ENCODE measurements at places on chromosomes 5 and 9.

DNA sequence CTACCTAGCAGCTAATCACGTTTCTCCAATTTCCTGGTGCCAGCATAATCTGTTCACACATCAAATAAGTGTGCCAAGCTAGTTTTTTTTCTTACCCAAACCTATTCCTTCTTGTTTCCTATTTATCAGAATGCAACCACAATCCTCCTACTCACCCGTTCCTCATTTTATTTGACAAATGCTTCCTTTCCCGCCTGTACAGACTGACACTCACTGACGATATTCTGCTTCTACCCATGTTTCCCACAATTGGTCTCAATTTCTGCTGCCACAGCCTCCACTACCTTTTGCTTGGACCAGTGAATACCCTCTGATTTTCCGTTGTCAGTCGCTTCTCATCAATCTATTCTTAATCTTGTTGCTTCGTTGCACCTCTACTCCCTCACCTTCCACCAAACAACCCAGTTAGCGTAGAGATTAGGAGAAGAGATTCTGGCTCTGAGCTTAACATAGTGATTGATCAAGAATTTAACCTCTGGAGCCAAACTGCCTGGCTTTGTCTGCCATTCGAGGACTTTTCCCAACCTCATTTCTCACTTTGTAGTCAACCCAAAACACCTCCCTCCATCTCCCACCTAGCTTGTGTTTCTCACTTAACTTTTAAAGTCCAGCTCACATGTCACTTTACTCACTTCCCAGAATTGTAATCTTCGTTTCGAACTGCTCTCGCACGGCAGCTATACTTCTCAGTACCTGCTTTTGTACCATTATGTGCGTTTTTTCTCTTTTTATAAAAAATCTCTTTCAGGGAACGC lies 729 bp upstream of the TMEM38B start:
- DNase-seq: no peak

GRCh38 chr5:138636398-138636944 lies 61.3 kb upstream of the HSPA9 start:
- DNase-seq: no peak

DNA sequence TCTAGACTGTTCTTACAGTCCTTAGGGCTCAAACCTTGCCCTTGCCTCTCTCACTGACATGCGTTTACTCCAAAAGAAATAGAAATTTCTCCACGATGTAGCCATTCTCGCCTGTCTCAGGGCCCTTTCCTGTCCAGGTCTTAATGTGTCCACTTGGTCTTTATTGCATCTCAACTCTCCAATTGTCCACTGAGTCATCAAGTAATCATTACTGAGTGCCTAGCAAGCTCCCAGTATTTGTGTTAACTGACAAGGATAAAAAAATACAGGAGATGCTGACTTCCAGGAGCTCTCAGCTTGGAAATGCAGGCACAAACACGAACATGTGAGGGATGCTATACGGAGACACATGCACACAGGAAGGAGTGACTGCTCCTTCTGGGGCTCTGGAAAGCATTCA lies 147.3 kb downstream of the ARSB start:
- DNase-seq: no peak

- DNase-seq: no peak
Measured at GRCh38 chr9:79719021-79719420, 147.3 kb downstream of the TLE4 start.

DNA sequence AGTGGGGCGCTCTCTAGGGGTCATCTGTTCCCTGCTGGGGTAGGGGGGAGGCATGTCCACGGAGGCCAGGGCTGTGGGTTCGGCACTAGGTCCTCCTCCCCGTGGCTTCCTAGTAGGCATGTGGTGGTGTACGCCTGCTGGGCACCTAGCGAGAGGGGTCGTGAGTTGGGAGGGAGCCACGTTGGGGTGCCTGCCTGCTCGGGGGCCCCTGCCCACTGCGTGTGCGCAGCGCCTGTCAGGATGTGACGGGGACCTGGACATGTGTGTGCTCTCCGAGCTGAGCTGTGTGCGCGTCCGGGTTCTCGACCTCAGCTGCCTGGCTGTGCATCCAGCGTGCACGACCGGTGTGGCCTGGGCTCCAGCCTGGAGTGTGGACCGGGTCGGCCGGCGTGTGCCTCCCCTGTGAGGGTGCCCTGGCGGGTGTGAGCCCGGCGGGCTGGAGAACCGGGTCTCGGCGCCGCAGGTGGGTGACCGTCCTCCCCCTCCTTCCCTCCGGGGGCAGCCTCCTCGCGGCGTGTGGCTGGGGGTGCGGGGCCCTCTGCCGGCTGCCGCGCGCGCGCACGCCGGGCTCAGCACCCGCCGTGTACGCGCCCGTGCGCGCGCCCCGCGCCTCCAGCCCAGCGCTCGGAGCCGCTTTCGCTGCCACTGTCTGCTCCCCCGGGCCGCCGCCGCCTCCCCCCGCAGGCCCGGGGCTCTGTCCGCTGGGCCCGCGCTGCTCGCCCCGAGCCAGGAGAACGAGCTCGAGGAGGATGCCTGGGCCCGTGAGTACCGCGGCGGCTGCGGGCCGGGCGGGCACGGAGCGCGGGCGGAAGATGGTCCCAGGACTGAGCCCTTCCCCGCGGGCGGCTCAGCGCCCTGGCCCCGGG lies at the start of gene PRR7:
Gene PRR7 (plus strand): TSS at position 615 of the 866 bp plus-strand sequence. CDS start 8,254 bp downstream, outside the sequence.
- peak; percentile 55 for DNase-seq

DNA sequence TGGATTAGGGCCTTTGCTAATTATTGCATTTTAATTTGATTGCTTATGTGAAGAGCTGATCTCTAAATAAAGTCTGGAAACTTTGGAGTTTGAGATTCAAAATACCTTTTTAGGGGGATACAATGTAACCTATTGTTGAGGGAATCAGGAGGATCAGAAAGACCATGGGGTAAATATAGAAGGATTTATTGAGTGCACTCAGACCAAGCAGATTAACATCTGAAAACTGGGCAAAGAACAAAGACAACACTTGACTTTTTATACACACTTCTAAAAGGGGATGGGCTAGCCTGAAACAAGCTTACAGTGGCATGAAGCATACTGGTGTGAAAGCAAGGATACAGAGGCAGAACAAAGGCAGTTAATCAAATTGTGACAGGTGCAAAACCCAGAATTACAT lies 174.3 kb downstream of the MRPS30 start:
- no peak for DNase-seq

GRCh38 chr5:15914638-15915037 lies 265.0 kb downstream of the MARCHF11 start:
- DNase-seq: no peak

GRCh38 chr5:41793141-41793770 lies 77.0 kb downstream of the OXCT1 start:
- no peak for DNase-seq

- peak; percentile 22 for DNase-seq
Measured at GRCh38 chr5:129904102-129904666, at the start of gene CHSY3. TSS of gene CHSY3 (plus strand) at chr5:129904465.

GRCh38 chr5:52759331-52759730 lies 28.4 kb upstream of the ITGA1 start:
- no peak for DNase-seq

DNA sequence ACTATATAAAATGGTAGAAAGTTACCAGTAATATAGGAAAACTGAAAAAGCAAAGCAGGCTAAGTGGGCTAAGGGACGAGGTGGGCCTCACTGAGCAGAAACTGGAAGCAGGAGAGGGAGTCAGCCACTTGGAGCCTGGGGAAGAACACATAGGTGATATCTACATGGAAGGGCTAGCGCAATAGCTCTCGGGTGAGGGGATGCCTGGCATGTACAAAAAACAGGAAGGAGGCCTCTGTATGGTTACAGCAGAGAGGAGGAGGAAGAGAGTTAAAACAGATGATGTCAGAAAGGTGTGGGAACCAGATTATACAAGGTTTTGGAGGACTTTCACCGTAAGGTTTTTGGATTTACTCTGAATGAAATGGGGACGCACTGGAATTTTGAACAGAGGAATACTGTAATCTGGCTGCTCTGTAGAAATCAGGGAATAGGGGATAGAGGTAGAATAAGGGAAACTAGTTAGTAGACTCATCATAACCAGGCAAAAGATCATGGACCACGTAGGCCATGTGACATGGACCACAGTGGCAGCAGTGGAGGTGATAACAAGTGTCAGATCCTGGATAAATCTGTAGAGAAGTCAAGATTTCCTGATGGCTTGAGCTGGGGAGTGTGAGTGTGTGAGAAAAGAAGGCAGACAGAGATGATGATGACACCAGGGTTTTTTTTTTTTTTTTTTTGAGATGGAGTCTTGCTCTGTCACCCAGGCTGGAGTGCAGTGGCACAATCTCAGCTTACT lies 52.5 kb downstream of the FNBP1 start:
- no peak for DNase-seq

GRCh38 chr5:100860407-100860806 lies 42.7 kb downstream of the ST8SIA4 start:
- DNase-seq: no peak

DNA sequence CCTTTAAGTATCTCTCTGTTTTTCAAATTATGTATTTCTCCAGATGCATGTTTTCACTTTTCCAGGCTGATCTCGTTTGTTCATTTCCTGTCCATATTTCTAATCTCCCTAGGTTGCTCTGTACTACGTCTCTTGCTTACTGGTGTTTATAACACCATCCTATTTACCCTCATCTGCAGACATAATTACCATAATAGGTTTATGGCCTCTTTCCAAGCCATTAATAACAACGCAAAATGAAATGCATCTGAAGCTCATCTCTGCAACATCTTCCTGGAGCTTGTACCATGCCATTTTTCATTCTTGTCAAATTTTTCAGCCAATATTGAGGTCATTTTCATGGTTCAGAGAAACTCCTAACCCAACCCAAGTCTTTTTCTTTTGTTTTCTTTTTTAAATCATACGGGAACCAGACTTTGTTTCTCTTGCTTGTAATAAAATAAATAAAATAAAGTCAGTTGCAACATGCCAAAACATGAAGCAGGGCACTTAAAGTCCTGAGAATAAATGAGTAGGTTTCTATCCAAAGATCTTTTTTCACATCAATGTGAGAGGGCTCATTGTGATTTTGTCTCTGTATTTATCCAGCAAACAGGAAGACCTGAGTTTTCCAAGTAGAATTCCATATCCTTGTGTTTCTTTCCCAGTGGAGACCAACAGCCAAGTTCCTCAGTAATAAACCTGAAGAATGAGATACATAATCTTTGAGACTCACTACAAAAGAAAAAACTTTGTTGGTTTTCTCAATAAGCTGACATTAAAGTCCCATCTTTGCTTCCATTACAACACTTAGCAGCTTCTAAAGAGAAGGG lies 37.0 kb downstream of the DPYSL3 start:
- no peak for DNase-seq

DNA sequence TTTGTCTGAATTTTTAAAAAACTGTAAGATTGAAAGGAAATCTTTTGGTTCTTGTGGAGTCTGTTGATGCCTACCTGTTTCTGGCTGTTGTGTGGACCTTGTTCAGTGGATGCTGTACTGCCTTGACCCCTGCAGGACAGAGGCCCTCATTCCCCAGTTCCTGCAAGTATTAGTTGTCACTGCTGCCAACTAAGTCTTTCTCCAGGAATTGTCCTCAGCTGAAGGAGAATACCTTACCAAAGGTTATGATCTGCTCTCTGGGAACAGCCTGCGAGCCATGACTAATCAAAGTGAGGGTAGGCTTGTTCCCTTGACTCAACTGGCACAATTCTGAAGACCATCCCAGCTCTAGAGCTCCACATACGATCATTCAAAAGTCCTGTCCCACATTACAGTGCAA lies 145.3 kb upstream of the FST start:
- no peak for DNase-seq

DNA sequence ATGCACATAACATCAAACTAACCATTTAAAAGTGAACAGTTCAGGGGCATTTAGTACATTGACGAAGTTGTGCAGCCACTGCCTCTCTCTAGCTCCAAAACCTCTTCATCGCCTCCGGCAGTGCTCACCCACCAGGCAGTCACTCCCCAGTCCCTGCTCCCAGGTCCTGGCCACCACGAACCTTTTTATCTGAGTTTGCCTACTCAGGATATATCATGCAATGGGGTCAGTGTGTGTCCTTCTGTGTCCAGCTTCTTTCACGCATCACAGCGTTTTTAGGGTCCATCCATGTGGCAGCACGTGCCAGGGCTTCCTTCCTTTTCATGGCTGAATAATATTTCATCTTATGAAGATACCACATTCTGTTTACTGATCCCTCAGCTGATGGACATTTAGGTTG lies 4.6 kb downstream of the AHRR start:
- DNase-seq: no peak

GRCh38 chr5:179164331-179165311 lies 104.4 kb downstream of the ZNF354C start:
- DNase-seq: no peak

DNA sequence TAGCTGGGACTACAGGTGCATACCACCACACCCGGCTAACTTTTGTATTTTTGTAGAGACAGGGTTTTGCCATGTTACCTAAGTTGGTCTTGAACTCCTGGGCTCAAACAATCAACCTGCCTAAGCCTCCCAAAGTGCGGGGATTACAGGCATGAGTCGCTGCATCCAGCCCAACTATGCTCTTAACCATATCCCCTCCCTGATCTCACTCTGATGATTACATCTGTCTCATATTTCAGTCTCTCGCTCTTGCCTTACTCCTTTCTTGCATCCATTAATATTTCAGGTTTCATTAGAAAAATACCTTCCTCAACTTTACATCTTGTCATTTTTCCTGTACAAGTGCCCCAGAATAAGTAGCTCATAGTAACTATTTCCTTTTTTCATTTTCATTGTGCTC lies 61.0 kb upstream of the BASP1 start:
- no peak for DNase-seq

- peak; percentile 43 for DNase-seq
Measured at GRCh38 chr5:73792687-73793320, 166.8 kb downstream of the ARHGEF28 start.

DNA sequence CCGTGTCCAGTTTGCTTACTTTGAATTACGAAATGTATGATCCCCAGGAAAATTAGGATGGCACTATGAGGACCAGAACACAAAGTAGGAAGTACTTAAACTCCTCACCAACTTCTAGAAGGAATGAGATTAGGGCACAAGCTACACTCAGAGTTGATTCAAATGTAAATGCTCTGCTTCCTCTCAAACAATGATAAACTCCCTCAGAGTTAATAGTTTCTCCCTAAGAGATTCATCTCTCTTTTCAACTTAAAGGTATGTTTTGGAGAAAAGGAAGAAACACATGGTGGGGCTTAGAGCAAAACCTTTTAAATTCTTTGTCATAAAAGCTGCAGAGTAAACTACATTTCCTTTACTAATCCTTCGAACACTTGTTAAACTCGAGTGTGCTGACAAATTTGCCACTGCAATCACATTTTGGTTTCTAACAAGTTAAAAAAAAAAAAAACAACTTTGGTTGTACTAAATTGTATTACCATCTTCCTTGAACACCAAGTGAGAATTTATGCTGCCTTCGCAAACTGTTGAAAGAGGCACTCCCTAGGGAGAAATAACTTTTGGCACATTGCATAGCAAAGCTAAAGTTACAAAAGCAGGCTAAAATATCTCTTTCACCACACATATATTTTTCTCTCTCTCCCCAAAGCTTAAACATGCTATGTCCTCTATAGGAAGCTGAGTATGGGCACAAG lies 66.6 kb downstream of the DENND1A start:
- no peak for DNase-seq

DNA sequence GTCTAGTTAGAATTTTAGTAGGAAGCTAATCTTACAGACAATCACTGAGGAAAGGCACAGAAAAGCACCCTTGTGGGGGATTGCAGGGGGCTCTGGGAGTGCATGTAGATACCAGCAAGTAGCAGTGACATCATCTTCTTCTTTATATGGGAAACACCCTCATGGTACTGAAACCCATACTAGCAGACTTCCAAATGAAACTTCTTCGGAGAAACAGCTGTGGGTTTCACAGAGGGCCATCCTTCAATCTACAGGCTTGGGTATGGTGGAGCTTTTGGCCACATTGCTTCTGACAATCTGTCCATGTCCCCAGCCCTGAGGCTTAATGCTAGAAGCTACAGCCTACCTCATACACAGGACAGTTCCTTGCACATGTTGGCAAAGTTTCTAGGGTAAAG lies 165.2 kb upstream of the NFIB start:
- no peak for DNase-seq

GRCh38 chr5:133653760-133654049 lies 41.4 kb upstream of the FSTL4 start:
- DNase-seq: no peak
